ENCODE measurements at places on chromosomes 1 and 21.

DNA sequence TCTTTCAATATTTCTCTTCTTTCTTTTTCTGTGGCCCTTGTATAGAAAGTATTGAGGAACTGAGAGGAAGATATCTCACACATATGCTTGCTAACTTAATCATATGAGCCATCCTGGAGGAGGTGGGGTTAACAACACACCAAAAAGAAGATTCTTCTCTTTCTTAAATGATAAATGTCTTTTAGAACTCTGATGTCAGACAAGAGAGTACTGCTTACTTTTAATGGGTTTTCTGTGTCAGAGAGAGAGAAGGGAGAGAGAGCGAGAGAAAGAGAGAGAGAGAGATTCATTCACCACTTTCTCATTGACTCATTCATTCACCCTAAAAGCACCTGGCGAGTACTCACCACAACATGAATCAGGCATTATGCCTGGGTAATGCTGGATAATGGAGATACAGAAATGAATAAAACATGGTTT lies 250.3 kb upstream of the SGIP1 start:
- no peak for DNase-seq

- no peak for DNase-seq
Observed at GRCh38 chr1:61186753-61187152, 104.4 kb downstream of the NFIA start.

- no peak for DNase-seq
Observed at GRCh38 chr21:29296446-29296845, 2.3 kb upstream of the BACH1 start.

DNA sequence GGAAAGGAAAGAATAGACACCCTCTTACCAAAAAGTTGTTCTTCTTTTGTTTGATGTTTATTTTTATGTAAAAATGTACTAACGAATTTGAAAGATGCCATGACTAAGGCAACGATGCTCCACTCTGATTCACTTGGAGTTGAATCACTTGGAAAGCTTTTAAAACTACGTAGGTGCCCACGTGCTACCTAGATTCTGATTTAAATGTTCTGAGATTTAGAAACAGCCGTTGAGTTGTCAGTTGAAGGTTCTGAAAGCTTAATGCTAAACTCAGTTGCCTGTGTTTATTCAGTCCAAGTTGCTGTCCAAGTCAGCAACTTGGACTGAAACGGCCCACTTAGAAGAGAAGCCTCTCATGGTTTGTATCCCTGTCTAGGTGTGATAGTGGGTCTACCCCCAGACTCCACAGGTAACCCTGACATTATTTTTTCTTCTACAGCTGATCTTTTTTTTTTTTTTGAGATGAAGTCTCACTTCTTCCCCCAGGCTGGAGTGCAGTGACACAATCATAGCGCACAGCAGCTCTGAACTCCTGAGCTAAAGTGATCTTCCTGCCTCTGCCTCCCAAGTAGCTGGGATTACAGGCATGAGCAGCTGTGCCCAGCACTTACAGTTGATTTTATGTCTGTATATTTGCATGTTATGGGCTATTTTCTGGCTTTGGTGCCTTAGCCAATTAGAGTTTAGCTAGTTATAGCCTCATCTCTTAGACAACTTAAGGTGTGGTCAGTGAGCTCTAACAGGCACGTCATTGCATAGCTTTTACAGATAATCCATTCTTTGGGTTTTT lies 1.4 kb upstream of the VAMP4 start:
- DNase-seq: peak; percentile 27

- no peak for DNase-seq
Observed at GRCh38 chr1:157403203-157403602, 149.1 kb downstream of the FCRL5 start.

GRCh38 chr1:86149591-86149990 lies 7.0 kb downstream of the COL24A1 start:
- DNase-seq: no peak

DNA sequence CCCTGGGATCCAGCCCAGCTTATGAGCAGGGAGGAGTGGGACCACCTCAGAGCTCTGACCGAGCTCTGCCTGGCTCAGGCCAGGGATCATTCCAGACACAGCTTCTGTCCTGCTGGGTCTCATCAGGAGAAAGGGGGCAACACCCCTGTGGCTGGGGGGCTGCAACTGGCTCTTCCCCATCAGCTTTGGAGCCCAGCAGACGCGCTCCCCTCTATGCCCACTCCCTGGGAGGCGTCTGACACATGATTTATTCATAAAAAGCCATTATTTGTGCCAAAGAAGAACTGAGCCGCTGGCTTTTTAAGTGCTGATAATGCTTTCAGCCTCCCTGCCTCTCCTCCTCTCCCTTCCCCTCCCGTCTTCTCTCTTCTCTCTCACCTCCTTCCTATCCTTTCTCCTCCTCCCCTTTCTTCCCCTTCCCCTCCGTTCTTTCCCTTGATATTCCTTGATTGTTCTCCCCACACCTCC lies 25.0 kb downstream of the FOXO6 start:
- DNase-seq: no peak

DNA sequence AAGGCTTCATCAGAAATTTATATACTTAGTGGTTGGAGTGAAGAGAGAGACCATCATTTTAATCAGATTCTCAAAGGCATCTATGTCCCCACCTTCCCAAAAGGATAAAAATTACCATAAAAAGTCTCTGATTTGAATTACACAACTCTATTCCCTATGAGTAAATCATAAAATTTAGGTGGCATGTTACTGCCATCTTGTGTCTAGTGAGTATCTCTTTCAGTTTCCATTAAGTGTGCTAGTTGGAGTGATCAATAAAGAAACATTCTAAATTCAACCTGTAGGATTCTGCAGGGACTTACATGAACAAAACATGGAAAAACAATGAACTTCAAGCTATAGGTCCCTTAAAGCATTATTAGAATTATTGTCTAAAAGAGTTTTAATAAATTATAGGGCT lies 655.4 kb downstream of the LTN1 start:
- no peak for DNase-seq

All from CD4-positive, alpha-beta T cell treated with Interleukin-4 for 1 hour (primary cell).